ENCODE measurements at places on chromosomes 6 and 20.

GRCh38 chr20:17617212-17617867 lies 47.5 kb downstream of the DSTN start:
- peak; percentile 72 for DNase-seq

- DNase-seq, result no peak
Measured at GRCh38 chr6:136166815-136167214, 83.3 kb downstream of the MTFR2 start.

- DNase-seq, result no peak
Measured at GRCh38 chr6:107600936-107601335, 111.0 kb downstream of the SOBP start.

GRCh38 chr20:37946946-37947345 lies 44.0 kb downstream of the VSTM2L start:
- no peak for DNase-seq

DNA sequence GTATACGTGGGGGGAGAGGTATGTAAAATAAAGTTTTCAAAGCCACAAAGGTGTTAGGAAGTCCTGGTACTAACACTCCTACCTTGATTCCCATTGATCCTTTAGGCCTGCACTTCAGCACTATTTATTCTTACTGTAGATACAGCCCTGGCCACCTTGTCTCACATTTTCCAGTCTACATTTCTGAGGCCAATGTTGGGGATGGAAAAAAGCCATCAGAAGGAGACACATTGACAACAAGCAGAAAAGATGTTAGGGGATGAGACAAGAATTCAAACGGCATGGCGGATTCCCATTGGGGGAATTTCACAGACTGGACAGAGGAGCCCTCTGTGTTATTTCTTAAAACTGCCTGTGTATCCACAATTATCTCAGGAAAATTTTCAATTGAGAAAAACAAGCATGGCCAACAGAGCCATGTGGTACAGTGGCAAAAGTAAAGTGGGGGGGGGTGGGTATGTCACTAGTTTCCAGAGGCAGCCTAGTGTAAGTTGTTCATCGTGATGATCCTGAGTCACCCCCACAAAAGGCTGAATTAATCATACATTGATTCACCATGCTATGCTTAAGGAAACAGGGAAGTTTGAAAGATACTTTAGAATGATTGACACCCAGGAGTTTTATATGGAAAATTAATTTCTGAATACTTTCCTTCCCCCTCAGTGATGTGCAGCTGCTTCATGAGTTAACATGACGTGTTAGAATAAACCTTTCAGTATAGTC lies 40.5 kb downstream of the RREB1 start:
- DNase-seq, result no peak

- DNase-seq, result no peak
Measured at GRCh38 chr6:89050697-89051096, 29.9 kb upstream of the PNRC1 start.

DNA sequence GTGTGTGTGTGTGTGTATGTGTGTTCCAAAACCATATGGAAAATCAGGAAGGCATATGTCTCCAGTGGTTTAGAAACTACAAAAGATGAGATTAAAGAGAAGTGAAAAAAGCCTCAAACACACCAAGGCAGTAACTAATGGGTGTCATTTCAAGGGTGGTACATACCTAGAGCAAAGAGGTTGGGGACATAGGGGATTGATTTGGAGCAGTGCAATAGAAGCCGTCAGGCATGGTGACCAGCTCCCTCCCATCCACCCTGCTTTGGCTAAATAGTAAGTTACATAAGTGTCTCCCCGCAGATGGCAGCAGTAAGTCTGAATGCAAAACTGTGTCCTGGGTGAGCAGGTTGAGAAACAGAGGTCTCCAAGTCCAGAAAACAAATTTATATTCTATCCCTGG lies 10.4 kb upstream of the ELMO2 start:
- DNase-seq, result no peak

DNA sequence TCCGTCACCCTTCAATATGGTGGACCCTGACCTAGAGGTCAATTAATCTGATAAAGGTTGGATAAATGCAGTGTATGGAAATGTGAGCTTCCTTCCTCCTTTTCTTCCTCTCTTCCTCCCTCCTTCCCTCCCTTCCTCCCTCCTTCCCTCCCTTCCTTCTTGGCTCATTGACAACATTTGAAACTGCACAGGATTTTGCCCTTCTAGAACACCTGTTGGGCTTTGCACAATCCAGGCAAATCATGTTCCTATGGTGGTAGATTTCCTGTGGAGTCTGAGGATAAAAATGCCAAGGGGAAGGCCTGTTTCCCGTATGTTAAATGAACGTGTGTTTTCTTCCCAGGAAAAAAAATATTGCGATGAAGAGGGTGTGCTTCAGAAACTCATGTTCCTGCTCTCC lies 642.8 kb downstream of the EPM2A start:
- no peak for DNase-seq

GRCh38 chr20:32621071-32621890 lies 36.1 kb upstream of the NOL4L start:
- no peak for DNase-seq

GRCh38 chr20:55533632-55534031 lies 471.7 kb downstream of the CBLN4 start:
- no peak for DNase-seq

GRCh38 chr6:21596145-21596948 lies 2.8 kb downstream of the SOX4 start:
- peak; percentile 45 for DNase-seq

DNA sequence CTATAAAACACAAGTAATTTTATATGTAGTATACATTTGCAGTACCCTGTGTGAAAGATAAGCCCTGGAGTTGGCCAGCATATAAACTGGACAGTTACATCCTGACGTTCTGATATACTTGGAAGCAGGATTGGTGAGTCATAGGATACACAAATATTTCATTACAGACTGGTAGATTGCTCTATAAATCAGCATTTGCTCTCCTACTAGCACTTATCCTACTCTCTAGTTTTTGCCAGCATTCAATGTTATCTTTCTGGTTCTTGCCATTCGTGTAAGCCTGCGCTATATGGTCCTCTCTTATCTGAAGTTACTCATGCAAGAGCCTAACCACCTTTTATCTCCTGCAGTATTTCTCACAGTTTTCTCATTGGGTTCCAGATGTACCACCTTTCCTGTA lies 680.2 kb upstream of the MMS22L start:
- DNase-seq, result no peak

DNA sequence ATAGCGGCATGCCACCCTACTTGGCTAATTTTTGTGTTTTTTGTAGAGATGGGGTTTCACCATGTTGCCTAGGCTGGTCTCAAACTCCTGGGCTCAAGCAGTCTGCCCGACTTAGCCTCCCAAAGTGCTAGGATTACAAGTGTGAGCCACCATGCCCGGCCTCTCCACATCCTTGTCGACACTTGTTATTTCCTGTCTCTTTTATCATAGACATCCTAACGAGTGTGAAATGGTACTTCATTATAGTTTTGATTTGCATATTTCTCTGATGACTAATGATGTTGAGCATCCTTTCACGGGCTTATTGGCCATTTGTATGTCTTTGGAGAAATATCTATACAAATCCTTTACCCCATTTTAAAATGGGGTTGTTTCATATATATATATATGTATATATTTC lies 39.0 kb upstream of the ASXL1 start:
- no peak for DNase-seq

- no peak for DNase-seq
Measured at GRCh38 chr6:143429970-143430369, 20.5 kb downstream of the ADAT2 start.

GRCh38 chr6:167568407-167569024 lies 243.6 kb downstream of the TTLL2 start:
- no peak for DNase-seq

DNA sequence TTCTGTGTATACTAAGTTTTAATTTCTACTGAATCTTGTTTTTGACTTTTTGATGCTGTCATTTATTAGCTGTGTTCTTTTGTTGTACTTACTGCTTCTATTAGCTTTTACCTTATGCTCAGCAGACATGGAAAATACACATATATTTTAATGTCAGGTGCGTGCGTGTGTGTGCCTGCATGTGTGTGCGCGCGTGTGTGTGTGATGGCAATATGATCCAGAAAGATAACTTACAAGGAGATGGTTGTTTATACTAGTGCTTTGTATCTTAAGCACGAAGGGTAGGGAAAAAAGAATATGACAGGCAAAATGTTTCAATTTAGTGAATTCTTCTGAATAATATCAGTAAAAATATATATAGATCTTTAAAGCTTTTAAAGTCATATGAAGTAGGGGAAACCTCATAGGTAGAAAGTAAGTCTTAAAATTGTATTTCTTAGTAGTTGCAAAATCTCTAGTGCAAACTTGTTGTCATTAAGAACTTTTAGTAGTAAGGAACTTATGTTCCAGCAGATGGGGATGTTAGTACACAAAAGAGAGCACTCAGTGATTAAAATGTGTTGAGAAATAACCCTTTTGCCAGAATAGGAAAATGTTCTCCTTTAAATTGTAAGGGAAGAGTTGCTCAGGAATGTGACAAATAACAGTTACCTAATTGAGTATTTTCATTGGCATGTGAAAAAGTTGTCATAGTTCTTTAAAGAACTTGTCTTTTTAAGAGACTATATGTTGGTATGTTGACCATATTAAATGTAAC lies 13.2 kb downstream of the QKI start:
- no peak for DNase-seq

- DNase-seq, result peak; percentile 43
Measured at GRCh38 chr20:46111028-46111835, 6.9 kb upstream of the CD40 start.

DNA sequence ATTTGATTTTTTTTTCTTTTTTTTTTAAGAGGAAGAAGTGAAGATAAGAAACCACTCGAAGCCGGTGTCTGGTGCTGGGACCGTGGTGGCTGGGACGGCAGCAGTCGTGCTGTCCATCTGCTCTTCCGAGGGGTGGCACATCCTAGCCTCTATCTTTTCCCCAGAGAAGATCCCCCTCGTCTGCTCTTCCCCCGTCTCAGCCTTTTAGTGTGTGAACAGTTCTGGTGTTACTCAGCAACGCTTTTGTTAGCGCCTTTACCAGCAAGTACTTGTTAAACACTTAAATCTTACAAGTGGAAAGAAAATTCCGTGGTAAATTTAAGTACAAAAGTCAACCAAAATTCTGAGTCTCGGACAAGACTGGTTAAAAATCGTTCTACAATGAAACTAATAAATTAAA lies 90.1 kb downstream of the RSPH3 start:
- no peak for DNase-seq

GRCh38 chr20:63067721-63068560 lies 61.2 kb upstream of the BHLHE23 start:
- DNase-seq, result no peak

DNA sequence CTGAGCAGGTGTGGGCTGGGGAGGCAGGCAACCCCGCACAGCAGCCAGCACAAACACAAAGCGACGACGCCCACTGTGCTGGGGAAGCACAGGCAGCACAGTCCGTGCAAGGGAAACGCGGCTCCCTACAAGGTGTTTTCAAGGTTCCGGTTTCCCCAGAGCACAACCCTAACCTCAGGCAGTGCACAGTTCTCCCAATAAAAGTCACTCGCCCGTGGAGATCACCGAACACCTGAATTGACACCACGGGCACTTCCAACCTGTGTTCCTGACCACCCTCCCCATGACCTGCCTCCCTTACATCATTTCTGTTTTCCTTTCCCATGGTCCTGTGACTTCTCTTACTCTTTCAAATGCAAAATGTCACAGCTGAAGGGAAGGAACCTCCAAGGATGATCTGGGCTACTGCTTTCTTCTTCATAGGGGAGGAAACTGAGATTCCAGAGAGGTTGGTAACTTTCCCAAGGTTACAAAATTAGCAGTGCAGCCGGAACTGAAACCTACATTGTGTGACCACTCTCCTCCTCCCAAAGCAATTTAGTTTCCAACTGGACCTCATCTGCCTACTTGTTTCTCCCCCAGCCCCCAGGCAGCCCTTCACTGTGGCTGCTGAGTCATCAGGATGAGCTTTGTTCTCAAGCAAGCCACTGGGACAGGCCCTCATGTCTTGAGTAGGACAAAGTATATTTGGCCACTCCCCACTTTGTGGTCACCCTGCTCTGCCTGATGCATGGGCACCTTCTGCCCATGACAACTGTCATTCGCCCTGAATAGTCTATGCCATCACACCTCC lies 125.3 kb downstream of the ATXN1 start:
- DNase-seq, result peak; percentile 37

- no peak for DNase-seq
Measured at GRCh38 chr20:9286501-9287461, 217.9 kb downstream of the PLCB4 start.

GRCh38 chr20:61369731-61370520 lies 117.9 kb downstream of the CDH4 start:
- DNase-seq, result no peak

- no peak for DNase-seq
Measured at GRCh38 chr20:55390791-55391190, 614.5 kb downstream of the CBLN4 start.

- DNase-seq, result no peak
Measured at GRCh38 chr6:135046912-135047311, 7.7 kb downstream of the HBS1L start.

DNA sequence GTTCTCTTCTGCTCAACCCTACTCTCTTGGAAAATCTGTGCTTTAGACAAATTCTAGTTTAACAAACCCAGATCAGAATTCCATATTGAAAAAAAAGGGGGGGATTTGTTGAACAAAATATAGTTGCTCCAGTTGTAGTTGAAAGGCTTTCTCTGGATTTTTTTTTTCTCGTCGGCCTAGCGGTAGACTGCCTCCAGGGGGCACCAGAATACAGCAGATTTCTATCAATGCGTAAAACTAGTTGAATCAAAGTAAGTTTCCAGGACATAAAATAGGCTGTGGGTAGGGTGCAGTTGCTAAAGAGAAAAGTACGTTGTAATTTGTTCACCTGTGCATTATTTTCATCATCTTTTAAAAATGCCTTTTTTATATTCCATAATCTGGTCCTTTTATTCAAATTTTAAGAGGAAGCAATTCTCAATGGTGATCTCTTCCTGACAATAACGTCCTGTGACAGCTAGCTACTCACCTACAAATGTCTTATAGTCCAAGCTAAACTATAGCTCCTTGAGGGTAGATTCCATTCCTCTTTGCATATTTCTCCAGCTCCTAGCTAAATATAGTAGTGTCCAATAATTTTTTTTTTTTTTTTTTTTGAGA lies 105.4 kb downstream of the PERP start:
- peak; percentile 78 for DNase-seq

GRCh38 chr6:161168281-161168891 lies 105.5 kb downstream of the AGPAT4 start:
- no peak for DNase-seq

DNA sequence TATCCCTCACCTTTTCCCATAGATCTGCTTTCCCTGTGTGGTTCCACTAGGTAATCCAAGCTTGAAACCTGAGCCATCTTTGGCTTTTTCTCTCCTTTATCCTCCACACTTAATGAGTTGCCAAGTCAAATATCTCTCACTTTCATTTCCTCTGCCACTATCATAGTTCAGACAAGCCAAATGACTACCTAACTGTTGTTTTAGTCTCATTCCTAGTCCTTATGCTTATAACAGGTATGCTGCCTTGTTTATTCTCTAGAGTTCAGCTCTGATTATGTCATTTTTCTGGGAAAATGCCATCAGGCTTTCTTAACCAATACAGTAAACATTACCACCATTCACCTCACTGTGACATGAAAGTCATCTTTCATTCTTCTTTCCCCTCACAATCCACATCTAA lies 6.5 kb downstream of the EFHC1 start:
- DNase-seq, result no peak
